ENCODE measurements at places on chromosomes 6 and 20. TPM values are rescaled to one million over a fixed set of nuclear protein-coding genes. Genes with fewer than 3 reads are reported as not detected.

- no peak overlapping the region for H3K27ac ChIP-seq
- H3K4me1 ChIP-seq = no peaks in the 10 kb centered on the region
- peaks cover 5% of the 10 kb centered on the region for H3K27me3 ChIP-seq
- DNase-seq = no peak
- no peaks in the 10 kb centered on the region for H3K36me3 ChIP-seq
Observed at GRCh38 chr6:113599444-113599843, 257.7 kb upstream of the MARCKS start.

- no peak overlapping the region for H3K4me3 ChIP-seq
- no peak overlapping the region for H3K27ac ChIP-seq
- peak; percentile 53 for DNase-seq
- no peaks in the 10 kb centered on the region for H3K36me3 ChIP-seq
- H3K4me1 ChIP-seq = peaks cover 13% of the 10 kb centered on the region
Observed at GRCh38 chr20:17898548-17898994, 70.0 kb downstream of the SNX5 start.

Gene OTOR
- not detected for total RNA-seq

Gene NDRG3
- total RNA-seq = 26.0 TPM

DNA sequence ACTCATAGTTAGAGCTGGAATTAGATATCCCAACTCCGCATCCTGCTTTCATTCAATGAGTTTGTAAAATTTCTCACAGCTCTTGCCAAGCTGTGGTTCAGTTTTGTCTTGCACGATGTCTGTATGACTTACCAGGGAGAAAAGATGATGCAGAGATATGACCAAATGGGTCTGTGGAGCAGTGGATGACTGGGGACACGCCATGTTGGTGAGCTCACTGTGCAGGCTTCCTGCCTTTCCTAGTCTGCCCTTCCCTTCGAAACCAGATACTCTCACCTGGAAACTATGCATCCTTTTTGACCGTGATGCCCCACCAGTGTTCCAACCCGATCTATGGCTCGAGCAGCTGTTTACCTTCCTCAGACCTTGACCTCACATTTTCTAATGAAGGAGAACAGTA, 262.7 kb upstream of the BMP2 start:
- no peak for DNase-seq
- H3K27ac ChIP-seq = no peak overlapping the region
- H3K4me1 ChIP-seq = no peaks in the 10 kb centered on the region
- no peaks in the 10 kb centered on the region for H3K27me3 ChIP-seq
- no peak overlapping the region for H3K4me3 ChIP-seq
